ENCODE measurements at places on chromosomes 5 and 9.
A peak's percentile ranks its signal among the peaks of the same experiment; 100 is the strongest.

- no peak for DNase-seq
Observed at GRCh38 chr5:125537661-125538060, 791.2 kb upstream of the ZNF608 start.

DNA sequence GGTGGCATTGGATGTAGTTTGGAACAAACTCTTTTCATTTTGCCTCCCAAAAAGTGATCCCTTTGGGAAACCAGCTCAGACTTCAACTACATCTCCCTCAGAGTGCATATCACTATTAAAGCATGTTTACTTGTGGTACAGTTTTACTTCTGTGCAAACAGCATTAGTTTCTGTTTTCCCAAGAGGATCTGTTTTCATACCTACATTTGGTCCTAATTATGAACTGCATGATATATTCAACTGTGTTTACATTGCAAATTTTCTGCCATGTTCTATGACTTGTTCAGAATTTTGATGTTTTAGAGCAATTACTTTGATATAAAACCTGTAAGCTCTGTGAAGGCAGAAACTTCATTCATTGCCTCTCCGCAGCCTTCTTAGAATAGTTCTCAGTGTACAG lies 681.5 kb upstream of the ACO1 start:
- no peak for DNase-seq

DNA sequence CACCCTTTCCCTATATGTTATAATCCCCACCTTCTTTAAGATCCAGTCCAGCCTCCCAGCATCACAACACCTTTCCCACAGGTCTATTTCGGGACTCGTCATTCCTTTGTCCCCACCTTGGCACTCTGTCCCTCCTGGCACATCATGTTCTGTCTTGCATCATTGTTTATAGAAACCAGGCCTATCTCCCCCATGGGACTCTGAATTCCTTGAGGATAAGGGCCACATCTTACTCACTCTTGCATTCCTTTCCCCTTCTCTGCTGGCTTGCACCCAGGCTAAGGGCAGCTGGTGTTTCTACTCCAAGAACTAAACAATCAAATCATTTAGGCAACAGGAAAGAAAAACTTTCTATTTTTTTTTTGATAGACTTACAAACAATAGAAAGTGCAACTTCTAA lies 205.7 kb downstream of the AGTPBP1 start:
- DNase-seq = peak; percentile 82

DNA sequence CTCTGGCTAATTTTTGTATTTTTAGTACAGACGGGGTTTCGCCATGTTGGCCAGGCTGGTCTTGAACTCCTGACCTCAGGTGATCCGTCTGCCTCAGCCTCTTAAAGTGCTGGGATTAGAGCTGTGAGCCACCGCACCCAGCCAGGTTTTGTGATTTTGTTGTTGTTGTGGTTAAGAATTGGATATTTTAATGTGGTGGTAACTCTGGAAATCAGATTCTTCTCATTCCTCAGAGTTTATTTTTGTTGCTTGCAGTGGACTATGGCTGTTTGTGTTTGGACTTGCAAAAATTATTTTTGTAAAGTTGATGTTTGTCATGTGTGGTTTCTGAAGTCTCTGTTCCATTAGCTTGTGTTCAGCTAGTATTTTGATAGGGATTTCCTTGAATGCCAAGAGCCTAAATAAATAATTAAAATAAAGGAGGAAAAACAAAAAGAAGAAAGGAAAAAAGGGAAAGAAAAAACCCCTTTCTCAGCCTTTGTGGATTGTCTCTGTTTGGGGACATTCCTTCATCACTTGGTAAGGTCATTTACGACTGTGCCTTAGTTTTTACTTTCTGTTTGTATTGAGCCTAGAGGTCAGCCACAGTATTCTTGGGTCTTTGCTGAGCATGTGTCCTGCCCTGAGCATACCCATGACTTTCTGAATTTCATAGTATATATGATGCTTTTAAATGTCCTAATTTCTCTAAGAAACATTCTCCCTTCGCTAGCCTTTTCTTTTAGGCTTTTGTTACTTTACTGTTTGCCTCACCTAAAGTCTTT lies 37.3 kb downstream of the PBX3 start:
- peak; percentile 24 for DNase-seq

GRCh38 chr9:93635186-93636107 lies 59.1 kb downstream of the PHF2 start:
- no peak for DNase-seq

- no peak for DNase-seq
Observed at GRCh38 chr9:114906922-114907571, 23.3 kb downstream of the TNFSF8 start.

GRCh38 chr5:32173267-32174010 lies 680 bp downstream of the GOLPH3 start:
- DNase-seq = no peak

GRCh38 chr9:15834541-15834940 lies 281.7 kb downstream of the CCDC171 start:
- DNase-seq = peak; percentile 67

DNA sequence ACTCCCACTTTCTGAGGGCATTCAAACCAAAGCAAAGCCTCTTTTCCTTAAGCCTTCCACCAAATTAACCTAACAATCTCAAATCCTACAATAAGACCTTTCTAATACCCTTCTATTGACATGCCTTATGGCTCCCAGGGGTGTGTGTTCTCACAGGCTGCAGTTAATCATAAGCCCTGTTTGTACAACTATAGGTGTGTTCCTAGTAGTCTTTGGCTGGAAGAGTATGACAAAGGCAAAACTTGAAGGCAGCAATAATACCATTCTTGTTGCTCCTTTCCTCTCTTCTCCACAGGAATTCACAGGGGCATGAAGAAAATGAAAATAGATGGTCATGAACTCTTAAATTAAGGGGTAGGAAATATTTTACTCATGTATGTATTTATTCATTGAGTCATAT lies 10.9 kb upstream of the FBXO38 start:
- DNase-seq = no peak

DNA sequence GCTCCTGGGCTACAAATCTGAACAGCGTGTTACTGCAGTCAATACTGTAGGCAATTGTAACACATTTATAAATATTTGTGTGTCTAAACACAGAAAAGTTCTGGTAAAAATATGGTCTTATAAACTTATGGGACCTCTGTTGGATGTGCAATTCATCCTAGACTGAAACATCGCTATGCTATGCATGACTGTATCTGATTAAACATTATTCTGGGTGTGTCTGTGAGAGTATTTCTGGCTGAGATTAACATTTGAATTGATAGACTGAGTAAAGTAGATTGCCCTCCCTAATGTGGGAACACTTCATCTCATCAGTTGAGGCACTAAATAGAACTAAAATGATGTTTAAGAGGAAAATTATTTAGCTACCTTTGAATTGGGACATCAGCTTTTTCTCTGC lies 24.3 kb upstream of the PRDM9 start:
- DNase-seq = no peak

- no peak for DNase-seq
Observed at GRCh38 chr5:53476531-53477480, 3.6 kb upstream of the FST start.

DNA sequence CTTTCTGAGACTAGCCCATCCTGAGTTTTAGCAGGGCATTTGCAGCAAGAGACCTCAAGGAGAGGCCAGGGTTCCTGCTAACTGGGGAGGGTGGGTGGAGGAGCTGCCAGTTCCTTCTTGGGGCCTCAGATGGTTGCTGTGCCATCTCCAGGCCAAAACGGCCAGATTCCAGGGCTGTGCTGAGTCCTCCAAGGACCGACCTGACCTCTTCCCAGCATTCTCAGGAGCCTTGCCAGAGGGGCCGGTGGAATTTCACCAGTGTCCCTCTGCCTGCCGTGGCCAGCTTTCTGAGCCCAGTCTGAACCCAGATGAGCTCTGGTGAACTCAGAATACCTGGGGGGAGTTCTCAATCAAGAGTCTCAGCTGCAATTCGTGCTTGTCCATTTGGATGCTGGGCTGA lies 54.3 kb downstream of the TSTD2 start:
- DNase-seq = no peak

- no peak for DNase-seq
Observed at GRCh38 chr9:99859243-99859980, 37.7 kb downstream of the NR4A3 start.

- no peak for DNase-seq
Observed at GRCh38 chr9:94693485-94694204, 32.9 kb upstream of the AOPEP start.

- no peak for DNase-seq
Observed at GRCh38 chr9:135989722-135990467, 28.7 kb upstream of the UBAC1 start.

DNA sequence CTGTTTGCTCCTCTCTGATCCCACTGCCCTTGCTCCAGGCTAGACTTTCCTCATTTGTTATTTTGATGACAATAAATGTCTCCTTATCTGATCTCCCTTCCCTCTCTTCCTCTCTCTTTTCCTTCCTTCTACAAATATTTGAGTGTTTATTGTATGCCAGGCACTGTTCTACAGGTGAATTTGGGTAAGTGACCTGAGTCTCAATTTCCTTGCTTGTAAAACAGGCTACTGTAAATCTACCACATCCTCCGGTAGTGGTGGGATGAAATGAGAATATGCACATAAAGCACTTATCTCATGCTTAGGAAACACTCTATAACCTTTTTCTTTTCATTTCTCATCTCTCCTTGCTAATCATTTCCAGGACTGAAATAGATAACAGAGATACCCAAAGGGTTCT lies 86.4 kb downstream of the HMHB1 start:
- DNase-seq = no peak

- no peak for DNase-seq
Observed at GRCh38 chr5:144085381-144085780, 85.1 kb downstream of the YIPF5 start.

DNA sequence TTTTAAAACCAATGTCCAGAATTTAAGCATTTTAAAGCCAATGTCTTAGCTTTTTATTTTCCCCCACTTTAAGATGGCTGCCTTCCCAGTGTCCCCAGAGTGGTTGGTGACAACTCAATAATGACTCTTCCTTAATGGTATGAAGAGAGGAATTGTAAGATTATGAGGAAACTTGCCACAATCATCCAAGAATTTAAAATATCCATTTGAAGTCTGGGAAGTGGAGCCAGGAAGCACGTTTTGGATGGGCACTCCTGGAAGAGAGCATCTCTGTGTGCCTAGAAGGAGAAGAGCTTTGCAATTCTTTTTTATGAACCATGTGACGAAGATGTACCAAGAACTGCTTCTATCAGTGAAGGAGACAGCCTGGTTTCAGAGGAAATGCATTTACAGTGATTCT lies 11.3 kb upstream of the IGFBPL1 start:
- DNase-seq = no peak

- no peak for DNase-seq
Observed at GRCh38 chr5:83107692-83108420, 30.5 kb downstream of the XRCC4 start.

DNA sequence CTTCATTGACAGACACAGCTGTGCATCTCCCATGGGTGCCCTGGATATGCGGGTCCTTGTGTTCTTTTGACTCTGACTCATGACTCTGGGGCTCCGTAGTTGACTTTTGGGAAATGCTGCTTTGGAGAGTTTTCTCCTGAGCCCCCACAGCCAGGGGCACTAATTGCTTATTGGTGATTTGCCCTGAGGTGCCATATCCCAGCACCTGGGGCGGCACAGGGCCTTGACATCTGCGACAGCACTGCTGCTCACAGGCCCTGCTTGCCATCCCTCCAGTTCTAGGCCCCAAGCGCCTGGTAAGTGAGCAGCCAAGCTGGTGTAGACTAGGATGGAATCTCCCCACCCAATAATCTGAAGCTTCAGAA lies 75.1 kb downstream of the AMBP start:
- DNase-seq = no peak

GRCh38 chr5:66198837-66199236 lies 54.7 kb downstream of the SREK1 start:
- no peak for DNase-seq

GRCh38 chr5:115349001-115349817 lies 52.8 kb upstream of the CCDC112 start:
- DNase-seq = peak; percentile 84

- no peak for DNase-seq
Observed at GRCh38 chr5:72232838-72233237, 87.2 kb downstream of the MRPS27 start.

GRCh38 chr5:180209137-180209581 lies at the start of gene RASGEF1C:
Gene RASGEF1C (minus strand): TSS chr5:180209211. CDS start chr5:180138052, 71,159 bp downstream.
- DNase-seq = no peak

DNA sequence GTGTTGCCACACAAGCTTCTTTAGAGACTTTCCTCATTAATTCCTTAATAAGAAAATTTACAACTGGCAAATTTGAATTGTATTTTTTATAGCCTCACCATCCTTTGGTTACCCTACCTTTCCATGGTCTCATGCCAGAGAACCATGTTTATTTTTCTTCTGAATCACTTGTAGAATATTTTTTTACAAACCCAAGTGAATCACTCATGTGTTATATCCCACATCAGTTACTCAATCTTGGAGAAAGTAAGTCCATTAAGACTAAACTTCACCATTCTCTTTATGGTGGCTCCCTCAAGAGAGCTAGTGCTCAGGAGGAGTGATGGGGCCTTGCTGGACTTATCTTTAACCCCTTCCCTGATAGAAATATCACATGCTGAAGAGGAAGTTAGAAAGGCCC lies 128.9 kb downstream of the SUSD1 start:
- DNase-seq = no peak

GRCh38 chr5:91787718-91788117 lies 404.6 kb upstream of the ARRDC3 start:
- DNase-seq = no peak

DNA sequence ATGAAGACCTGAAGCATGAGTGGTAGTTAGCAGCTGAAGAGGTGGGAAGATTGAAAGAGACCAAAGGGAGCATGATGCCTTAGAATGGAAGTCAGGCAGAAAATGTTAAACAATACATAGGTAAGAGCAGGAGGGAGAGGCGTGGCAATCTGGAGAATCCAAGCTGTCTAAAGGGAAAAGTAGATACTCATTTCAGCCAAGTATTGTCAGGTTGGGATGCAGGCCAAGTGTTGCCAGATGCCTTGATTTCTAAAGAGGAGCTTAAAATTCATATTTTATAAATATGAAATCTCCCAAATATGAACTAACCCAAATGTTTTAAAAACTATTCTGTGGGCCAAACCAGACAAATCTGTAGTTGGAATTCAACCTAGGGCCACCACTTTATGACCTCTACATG lies 4.2 kb downstream of the PAM start:
- no peak for DNase-seq

DNA sequence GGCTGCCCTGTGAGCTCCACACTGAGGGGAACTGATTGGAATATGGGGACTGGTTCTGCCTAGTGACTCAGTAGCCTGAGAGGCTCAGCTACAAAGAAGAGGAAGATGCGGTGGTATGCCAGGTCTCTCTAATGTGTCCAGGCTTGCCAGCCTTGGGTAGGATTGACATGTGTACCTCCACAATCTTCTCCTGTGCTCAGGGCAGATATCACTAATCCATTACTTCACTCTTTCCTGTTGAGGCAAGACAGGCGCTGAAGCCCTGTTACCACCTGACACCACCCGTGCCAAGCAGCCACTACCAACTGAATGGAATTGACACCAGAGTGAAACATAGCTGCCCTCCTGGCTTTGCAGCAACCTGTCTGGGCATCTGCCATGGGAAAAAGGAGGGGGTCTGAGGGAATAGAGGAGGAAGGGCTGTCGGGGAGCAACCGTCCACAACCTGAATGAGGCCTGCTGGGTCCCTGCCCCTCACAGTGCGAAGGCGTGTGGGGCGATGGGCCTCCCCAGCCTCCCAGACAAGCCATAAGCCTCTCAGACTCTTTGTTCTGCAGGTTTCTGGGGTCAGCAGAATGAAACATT lies 114.7 kb upstream of the CXCL14 start:
- no peak for DNase-seq

- DNase-seq = no peak
Observed at GRCh38 chr9:87270848-87271234, 226.8 kb upstream of the DAPK1 start.

Data from brain microvascular endothelial cell (primary cell).